ENCODE measurements at places on chromosomes 2 and 18.

GRCh38 chr2:75204833-75205232, 5.5 kb upstream of the TACR1 start:
- no peak for DNase-seq

- DNase-seq: peak; percentile 17
These were observed 13.3 kb downstream of the ATF2 start for GRCh38 chr2:175154661-175155082.

DNA sequence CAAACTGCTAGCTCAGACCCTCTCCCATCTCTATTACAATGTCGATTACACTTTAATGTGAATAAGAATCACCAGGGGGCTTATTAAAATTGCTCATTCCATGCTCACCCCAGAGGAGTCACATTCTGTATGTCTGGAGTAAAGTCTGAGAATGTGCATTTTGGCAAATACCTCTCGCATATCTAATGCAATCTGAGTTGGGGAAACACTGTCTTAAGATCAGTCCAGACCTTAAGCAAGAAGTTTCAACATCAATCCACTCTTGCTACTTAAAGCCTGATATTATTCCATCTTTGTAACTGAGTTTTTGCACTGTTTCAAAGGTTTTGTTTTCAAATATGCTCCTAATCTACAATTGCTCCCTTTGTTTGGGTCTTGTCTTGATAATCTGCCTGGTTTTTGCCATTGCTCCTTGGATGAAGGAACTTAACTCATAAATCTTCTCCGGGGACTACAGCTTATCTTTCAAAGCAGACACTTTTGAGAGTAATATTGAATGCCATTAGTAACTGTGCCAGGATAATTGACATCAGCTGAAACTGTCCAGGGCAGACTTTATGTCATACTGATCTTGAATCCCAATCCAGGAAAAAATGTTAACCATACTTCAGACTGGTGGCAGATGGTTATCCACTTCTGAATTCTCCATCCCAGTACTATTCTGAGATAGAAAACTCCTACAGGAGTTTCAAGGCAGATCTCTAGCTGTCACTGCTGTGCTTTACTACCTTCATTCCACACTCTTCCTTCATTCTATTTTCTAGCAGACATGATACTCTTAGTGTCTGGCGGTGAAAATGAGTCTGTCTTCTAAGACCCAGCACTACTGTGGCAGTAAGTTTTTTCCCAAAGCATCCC, 200.9 kb downstream of the ERBB4 start:
- DNase-seq: no peak

DNA sequence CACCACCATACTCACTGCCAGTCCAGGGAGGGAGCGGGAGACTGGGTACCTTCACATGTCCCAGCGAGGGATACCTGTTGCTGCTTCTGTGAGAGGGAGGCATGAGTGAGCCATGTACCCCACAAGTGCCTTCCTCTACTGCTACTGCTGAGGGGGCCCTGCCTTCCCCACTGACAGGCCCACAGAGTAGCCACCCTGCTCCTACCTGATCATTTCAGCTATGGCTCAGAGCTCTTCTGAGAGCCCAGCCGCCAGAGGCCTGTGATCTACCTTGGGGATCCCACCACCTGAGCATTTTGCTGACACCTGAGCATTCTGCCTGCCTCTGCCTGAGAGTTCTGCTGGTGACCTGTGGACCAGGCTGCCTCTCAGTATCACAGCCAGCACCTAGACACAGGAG, 137.6 kb downstream of the FSIP2 start:
- DNase-seq: no peak

- DNase-seq: no peak
These were observed 175.5 kb downstream of the ZFP36L2 start for GRCh38 chr2:43050866-43051265.

- no peak for DNase-seq
These were observed 237.0 kb downstream of the LPIN1 start for GRCh38 chr2:11983401-11983800.

DNA sequence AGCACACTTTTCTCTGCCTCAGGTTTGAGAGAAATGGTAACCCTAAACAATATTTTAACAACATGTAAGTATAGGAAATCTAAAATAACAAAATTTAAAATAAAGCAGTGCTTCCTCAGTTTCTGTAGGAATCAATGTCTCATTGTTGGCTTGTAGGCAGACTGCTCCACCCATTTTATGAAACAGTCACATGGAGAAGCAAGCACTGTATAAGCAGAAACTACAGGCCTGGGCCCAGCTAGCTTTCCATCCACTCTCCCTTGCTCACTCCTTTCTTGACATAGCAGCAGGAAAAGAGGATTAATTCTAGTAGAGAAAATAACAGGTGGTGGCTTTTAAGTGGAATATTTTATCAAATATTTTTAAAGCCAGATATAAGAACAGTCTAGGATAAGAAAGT, 97.2 kb downstream of the PLEKHM3 start:
- DNase-seq: no peak

GRCh38 chr2:157107877-157108276, 149.6 kb upstream of the GALNT5 start:
- DNase-seq: no peak

Data from GM06990 (cell line).